Activated gamma-delta T cell treated with anti-CD3 and anti-CD28 coated beads, Interleukin-2, amount 50 U/mL, for 16 hours (primary cell): ENCODE measurements at places on chromosomes 3 and 15.

DNA sequence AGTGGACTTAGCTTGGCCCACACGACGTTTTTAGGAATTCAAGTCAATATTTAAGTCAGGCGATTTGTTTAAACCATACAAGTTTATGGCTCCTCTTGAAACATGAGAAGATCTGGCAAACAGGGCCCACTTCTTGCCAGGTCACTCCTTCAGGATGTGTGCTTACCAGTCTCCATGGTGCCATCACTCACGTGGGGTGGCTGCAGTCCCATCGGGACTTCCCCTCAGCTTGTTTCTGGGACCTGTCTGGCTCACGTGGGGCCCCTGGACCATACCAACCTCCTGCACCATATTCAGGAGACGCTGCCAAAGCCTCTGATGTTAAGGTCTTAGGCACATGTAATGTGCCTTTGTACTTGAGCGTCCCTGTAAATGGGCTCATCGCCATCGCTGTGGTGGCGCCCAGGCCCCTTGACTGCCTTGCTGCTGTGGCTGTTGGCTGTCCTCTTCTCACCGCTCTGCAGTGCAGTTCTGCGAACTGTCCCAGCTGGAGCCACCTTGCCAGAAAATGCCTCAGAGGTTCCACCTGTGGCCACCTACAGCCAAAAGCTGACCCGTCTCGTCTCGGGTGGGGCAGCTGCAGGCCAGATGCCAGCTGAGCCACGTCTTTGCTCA is 8.9 kb downstream of the MCM2 start:
- DNase-seq: no peak

DNA sequence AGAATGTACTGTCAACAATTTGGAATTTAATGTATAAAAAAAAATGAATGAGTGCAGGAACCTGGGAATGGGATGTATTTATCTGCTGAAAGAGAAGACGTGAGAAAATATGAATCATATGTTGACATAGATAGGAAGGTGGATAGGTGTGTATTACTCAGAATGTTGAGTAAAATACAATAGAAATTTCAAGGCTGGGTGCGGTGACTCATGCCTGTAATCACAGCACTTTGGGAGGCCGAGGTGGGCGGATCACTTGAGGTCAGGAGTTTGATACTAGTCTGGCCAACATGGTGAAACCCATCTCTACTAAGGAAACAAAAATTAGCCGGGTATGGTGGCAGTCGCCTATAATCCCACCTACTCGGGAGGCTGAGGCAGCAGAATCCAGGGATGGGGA is 202.8 kb downstream of the CADM2 start:
- DNase-seq: no peak

DNA sequence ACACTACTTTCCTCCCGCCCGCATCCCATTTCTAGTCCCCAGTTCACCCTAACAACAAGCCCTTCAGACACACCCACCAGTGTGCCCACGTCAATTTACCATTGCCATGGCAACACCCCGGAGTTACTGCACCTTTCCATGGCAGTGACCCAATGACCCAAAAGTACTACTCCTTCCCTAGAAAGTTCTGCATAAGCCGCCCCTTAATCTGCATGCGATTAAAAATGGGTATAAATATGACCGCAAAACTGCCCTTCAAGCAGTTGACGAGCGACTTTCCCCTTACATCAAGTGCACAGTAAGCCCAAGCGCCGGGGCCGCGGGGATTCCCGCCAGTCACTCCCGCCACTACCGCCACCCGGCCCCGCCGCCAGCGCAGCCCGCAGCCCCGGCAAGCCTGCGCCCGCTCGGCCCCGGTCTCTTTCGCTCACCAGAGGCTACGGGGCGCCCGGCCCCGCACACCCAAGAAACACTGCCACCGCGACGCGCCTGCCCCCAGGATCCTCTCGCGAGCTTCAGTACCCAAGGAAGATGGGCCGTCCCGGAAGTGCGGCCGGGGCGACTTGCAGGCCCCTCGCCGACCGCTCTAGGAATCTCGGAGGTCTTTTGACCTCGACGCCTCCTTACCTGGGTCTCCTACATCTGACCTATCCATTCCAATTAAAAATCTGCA is 27.2 kb upstream of the ZNF502 start:
- DNase-seq: peak; percentile 48

GRCh38 chr3:111885578-111885977 is 26.5 kb downstream of the PHLDB2 start:
- DNase-seq: no peak

GRCh38 chr3:175392653-175393052 is 533.5 kb downstream of the NAALADL2 start:
- no peak for DNase-seq

- no peak for DNase-seq
Measured at GRCh38 chr3:41701191-41701698, 260.7 kb downstream of the ULK4 start.

DNA sequence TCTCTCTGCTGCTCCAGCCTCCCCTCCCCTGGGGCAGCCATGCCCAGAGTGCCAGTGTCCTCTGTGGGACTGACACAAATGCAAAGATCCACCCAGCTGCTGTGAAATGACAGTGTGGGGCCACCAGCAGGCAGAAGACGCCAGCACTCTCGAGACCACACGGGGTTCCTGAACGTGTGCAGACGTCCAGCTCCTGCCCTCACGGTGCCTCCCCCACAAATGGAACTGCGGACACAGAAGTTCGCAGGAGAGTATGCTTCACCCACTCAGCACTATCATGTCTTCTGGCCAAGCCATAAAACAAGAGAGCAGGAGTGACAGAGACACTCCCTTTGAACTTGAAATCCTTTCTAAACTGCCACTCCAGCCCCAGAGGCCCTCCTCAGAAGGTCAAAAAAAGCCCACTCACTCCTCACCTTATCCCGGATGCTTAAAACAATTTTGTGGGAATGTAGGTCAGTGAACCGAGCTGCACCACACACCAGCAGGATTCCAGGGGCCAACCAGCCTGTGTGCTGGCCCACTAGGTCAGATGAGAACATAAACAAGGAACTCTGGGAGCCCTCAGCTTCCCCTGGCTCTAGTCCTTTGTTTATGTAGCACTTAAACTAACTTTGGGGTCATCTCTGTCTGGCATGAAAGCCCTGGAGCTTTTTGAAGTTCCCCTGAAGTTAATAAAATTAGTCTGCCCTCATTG is 112.6 kb downstream of the DNAJB8 start:
- no peak for DNase-seq
